ENCODE measurements at places on chromosomes 11 and 22.

- no peak for DNase-seq
Measured at GRCh38 chr11:119626871-119627270, 102.1 kb downstream of the NECTIN1 start.

GRCh38 chr22:30301995-30302809 is 12.9 kb upstream of the CASTOR1 start:
- DNase-seq = no peak

GRCh38 chr11:114034956-114035355 is 24.6 kb upstream of the ZBTB16 start:
- no peak for DNase-seq

GRCh38 chr11:63165706-63166310 is 21.8 kb upstream of the SLC22A24 start:
- DNase-seq = no peak

DNA sequence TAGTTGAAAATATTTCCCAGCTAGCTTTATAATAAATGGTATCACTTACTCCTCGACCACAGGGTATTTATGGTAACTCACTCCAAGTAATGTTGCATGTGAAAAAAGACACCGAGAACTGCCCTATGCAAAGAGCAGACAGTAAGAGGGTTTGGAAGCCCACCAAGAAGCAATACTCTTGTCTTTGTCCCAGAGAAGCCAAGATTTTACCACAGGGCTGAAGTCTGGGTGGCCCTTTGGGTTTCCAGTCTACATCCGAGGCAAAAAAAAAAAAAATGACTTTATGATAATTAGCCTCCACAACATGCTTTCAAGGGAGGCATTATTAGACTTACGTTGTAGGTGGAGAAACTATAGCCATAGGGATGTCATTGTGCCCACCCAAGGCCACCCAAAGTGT is 83.6 kb downstream of the CCDC34 start:
- no peak for DNase-seq

DNA sequence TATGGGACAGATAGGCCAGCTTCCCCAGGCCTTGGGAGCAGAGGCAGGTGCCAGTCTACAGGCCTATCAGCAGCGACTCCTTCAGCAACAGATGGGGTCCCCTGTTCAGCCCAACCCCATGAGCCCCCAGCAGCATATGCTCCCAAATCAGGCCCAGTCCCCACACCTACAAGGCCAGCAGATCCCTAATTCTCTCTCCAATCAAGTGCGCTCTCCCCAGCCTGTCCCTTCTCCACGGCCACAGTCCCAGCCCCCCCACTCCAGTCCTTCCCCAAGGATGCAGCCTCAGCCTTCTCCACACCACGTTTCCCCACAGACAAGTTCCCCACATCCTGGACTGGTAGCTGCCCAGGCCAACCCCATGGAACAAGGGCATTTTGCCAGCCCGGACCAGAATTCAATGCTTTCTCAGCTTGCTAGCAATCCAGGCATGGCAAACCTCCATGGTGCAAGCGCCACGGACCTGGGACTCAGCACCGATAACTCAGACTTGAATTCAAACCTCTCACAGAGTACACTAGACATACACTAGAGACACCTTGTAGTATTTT is 26.6 kb upstream of the L3MBTL2 start:
- DNase-seq = no peak

GRCh38 chr11:117908109-117908895 is 20.9 kb downstream of the TMPRSS13 start:
- DNase-seq = no peak
